ENCODE measurements at places on chromosomes 11 and 22.

GRCh38 chr11:23233075-23233474 lies 372.8 kb upstream of the CCDC179 start:
- DNase-seq = no peak

GRCh38 chr11:131591051-131591461 lies 220.6 kb downstream of the NTM start:
- no peak for DNase-seq

GRCh38 chr11:12007230-12007593 lies 1.2 kb downstream of the DKK3 start:
- no peak for DNase-seq

DNA sequence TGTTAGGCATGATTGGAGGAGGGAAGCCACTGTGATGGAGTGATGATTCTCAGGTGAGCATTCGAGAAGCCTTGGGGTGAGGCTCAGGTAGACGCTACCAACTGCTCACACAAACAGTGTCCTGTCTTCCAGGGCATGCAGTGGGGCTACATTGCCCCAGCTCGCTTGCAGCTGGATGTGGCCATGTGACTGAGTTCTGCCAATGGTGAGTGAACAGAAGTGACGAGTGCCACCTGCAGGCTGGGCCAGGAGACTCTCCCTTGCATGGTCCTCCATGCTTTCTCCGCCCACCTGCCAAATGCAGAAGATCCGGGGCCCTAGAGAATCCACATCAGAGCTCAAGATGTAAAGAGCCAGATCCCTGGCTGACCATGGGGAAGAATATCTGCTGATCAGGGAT lies 195.9 kb downstream of the BCR start:
- no peak for DNase-seq

GRCh38 chr22:49968313-49968830 lies 7.8 kb downstream of the PIM3 start:
- DNase-seq = peak; percentile 14

- DNase-seq = no peak
Measured at GRCh38 chr22:27452245-27452644, 349.3 kb downstream of the MN1 start.

- no peak for DNase-seq
Measured at GRCh38 chr22:24848559-24849168, 42.7 kb downstream of the SGSM1 start.

- no peak for DNase-seq
Measured at GRCh38 chr22:49278340-49278739, 549.3 kb downstream of the BRD1 start.

DNA sequence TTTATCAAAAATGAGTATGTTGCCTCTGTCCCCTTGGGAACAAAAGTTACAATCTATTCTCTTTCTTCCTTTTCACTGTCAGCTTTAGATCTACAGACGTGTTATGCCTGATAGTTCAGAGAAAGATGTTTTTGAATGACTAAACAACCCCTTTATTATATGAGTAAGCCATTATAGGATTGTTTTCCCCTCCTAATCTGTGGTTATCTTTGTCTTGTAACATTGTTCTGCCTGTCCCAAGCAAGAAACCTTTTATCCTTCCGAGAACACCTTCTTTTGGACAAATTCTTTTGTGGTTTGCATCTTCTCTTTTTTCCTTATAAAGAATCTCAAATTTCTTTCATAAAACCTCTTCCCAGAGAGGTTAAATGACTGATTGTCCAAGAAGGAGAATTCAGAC lies 208.4 kb downstream of the DDX10 start:
- DNase-seq = no peak

DNA sequence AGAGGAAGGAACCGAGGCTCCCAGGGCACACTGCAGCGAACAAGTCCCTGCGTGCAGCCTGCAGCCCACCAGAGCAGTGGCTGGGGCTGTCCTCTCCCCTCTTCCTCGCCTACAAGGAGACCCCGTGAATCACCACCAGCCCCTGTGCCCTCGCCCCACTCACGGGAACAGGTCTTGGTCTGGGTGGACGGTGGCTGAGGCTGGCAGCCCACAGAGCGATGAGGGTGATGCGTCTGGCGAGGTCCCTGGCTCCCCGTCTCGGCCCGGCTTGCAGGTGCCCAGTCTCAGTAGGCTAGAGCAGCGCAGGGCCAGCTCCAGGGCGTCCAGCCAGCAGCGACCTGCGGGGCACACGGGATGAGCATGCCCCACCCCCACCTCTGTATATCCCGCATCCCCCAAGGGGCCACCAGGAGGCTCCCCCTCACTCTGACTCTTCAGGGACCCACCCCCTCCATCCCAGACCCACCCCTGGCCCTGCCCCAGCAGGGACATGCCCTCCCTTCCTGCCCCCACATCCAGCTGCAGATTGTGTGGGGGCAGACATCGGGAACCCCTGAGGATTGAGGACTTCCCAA lies 50.5 kb upstream of the CARS1 start:
- DNase-seq = no peak

DNA sequence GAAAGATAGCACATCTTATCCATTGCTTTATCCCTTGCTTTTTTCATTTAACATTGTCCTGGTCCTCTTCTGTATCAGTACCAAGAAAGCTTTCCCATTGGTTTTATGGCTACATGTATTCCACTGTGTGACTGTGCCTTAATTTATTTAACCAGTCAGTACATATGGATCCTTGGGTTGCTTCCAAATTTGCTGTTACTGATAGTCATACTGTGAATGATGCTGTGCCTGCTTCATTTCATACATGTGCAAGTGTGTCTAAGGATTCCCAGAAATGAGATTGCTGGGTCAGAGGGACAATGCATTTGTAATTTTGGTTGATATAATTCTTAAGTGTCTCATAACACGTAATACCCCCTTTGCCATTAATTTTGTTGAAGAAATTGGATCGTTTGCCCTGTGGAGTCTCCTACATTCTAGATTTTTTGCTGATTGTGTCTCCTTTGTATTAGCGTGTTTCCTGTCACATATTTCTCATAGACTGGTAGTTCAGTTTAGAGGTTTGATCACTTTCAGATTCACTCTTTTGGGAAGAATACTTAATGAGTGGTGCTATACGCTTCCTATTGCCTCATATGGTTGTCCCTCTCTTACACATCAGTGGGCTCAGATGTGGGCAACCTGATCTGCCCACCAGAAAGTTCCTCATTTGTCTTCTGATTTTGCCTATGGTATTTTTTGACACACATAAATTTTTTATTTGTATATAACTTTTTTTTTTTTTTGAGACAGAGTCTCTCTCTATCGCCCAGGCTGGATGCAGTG lies 35.3 kb downstream of the MYBPC3 start:
- DNase-seq = no peak

DNA sequence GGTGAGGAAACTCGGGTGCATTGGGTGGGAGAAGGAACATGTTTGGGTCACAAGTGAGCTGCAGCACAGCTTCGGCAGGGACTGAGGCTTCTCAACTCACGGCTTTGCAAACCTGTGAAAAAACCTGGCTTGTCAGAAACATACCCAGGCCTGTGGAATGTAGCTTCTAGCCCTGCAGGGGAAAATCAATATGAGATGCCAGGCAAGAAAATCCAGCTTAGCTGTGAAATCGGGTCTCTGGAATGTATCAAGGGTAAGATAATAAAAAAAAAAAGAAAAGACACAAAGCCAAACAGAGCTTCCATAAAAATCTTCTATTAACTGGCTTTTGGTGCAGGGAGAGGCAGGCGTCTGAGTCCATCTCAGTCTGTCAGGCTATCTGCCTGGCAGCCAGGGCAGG lies 28.5 kb downstream of the UQCR10 start:
- DNase-seq = no peak

GRCh38 chr11:132704781-132705375 lies 827.4 kb downstream of the OPCML start:
- no peak for DNase-seq

DNA sequence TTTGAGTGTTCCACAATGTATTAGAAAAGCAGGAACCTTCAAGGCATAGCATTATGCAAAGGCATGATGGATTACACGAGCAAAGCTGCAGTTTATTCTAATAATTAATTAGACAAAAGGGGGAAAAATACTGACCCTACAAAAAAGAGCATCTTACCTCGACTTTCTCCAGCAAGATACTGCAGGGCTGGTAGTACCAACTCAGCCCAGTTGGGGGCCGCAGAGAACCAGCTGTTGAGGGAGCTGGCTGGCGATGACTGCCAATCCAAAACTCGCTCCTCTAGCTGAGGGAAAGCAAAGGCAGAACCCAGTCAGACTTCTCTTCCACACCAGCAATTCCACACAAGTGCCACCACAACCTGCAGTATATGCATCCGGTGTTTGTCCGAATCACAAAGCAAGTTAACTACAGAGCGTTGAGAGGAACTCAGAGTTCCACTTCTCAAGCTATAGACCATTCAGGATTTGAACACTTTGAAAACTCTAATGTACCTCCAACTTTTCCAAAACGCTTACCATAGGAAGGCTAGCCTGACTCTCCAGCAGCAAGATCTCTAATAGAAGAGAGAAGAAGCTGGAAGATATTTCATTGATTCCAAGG lies 13.7 kb downstream of the NFRKB start:
- peak; percentile 45 for DNase-seq

- DNase-seq = no peak
Measured at GRCh38 chr22:41831828-41832552, 915 bp upstream of the SREBF2 start.

DNA sequence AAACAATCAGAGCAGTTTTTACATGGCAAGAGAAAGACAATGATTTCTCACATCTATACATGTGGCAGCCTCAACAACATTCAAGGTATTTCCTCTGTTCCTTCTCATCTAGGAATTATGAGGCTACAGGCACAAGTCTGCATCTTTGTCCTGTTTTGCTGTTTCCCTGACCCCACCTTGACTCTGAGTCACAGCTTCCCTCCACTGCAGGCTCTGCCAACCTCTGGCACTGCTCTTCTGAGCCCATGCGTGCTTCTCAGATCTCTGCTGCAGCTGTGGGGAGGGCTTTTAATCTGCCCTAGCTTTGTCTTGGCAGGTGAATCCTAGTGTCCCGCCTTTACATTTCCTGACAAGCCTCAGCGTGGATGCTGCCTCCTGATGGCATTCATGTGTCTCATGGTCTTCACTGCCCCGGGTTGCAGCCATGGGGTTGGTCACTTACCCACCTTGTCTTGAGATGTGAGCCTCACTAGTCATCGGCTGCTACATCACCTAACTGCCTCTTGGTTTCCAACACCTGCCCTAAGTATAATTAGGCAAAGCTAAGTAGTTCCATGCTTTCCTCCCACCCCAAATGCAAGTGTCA lies 578.5 kb downstream of the TBC1D22A start:
- DNase-seq = no peak

GRCh38 chr22:47594836-47595521 lies 832.5 kb downstream of the TBC1D22A start:
- no peak for DNase-seq

GRCh38 chr11:34344768-34345539 lies 12.9 kb downstream of the ABTB2 start:
- no peak for DNase-seq

GRCh38 chr22:45450921-45451651 lies 37.6 kb downstream of the RIBC2 start:
- no peak for DNase-seq

- no peak for DNase-seq
Measured at GRCh38 chr11:1497600-1497999, 11.0 kb upstream of the MOB2 start.

DNA sequence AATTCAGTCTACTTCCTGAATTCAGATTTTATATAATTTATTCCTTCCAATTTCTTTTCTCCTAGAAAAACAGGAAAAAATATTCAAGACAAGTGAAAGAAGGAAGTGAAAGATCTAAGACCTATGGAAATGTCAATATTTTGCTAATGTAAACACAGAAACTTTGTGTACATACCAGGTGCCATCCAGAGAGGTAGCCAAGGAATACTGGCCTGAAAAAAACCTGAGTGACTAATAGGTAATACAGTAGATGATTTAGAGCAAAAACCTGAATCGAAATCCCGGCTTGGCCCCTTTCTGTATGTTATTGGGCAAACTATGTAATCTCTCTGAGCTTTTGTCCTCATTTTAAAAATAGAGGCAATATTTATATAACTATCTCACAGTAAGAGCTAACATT lies 59.2 kb upstream of the FSHB start:
- no peak for DNase-seq

- DNase-seq = no peak
Measured at GRCh38 chr11:102617466-102618008, 7.6 kb downstream of the MMP20 start.

DNA sequence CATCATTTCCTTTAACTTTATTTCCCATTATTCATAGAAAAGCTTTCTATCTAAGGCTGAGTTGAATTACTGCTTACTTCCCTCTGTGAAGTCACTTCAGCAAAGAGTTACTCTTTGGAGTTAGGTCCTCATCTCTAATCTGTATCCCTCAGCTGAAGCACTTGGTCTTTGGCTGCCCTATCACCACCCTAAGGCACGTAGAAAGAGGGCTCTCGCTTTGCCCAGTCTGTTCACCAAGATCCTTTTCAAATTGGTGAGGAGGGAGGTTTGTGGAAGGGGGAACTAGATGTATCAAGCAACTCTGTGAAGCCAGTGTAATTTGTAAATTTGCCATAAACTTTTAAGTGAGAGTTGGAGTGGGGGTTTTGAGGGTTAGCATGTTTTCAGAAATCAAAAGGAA lies 43.4 kb downstream of the PAX6 start:
- no peak for DNase-seq

DNA sequence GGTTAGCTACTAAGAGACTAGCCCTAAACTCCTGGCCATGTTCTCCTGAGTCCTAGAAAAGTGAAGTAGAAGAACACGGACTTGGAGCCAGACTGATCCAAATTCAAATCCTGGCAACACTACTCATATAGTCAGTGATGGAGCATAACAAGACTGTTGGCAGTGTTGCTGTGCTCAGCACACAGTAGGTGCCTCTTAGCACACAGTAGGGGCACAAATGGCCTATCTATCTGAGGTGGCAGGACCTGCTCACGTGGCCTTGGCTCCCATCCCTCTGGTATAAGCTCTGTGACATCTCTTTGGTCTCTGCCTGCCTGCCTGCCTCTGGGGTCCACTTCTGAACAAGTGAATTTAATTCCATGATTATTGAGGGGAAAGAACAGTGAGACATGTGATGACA lies 15.4 kb downstream of the TENM4 start:
- no peak for DNase-seq

DNA sequence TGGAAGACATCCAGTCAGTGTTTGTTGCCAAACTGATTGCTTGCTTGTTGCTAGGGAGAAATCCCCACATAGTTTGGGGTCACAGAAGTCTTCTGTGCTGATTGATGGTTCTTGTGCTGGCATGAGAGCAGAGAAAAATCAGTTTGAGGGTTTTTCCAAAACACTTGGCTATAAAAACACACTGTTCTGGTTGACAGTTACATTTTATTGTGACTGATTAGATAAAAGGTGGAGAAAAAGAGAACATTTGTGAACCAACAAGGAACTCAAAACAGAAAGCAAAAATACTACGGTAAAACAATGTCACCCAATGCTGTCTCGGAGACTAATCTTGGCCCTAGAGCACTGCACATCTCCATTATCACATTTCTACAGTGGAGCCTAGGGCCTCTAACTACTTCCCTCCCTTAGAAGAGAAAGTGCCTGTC lies 14.4 kb upstream of the EIF4G2 start:
- DNase-seq = peak; percentile 45

DNA sequence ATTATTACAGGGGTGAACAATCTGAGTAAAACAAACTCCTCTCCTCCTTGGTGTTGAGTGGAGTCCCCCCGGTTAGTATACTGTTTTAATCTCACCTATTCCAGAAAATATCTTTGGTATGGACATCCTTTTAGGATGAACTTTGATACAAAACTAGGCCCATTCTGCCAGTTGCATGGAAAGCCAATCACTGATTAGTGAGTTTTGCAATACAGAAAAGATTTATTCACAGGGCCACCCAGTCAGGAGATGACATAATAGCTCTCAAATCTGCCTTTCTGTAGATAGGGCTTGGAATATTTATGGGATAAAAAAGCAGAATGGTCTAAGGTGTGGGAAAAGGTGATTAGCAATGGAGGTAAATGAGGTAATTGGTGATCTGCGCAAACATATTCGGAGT lies 30.3 kb upstream of the SLC22A25 start:
- no peak for DNase-seq

GRCh38 chr11:106397787-106398501 lies 320.5 kb downstream of the AASDHPPT start:
- no peak for DNase-seq
